ENCODE measurements at places on chromosomes 5 and 9. TPM values are rescaled to one million over a fixed set of nuclear protein-coding genes. Genes with fewer than 3 reads are reported as not detected.
A peak's percentile ranks its signal among the peaks of the same experiment; 100 is the strongest.

DNA sequence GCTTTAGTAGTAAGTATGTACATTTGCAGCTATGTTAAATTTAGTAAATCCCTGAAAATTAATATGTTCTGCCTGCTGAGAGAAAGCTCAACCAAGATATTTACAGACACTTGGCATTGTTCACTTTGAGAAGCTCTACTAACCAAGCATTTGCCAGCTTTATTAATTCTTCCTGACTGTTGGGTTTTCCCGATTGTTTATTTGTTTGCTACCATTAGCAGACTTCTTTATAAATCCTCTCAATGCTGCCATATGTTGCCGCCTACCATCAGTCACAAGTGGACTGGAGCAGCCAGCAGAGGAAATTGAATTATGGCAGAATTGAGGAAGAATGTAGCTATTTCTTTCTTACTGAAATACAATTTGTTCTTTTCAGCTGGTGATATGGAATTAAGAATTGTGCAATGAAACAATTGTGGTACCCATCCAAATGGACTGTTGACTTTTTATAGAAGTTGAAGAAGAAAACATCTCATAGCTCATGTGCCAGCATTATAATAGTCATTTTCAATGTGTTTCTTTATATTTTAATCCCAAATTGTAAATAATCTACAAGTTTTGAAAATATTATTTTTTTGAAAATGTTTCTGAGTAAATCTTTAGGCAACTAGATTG is 588.7 kb upstream of the CDH6 start:
- DNase-seq: peak; percentile 11

- no peak for DNase-seq
Measured at GRCh38 chr5:132070460-132071337, 2.9 kb upstream of the CSF2 start.

Gene IGIP
- 14.0 TPM for polyA plus RNA-seq

Gene TMEM252
- polyA plus RNA-seq: 0.38 TPM
